Stimulated activated CD8-positive, alpha-beta memory T cell treated with anti-CD3 and anti-CD28 coated beads, Interleukin-2, amount 100 ng/mL, for 1 hour (primary cell): ENCODE measurements at places on chromosomes 7 and 10.

- DNase-seq, result no peak
Observed at GRCh38 chr10:44258019-44258418, 126.9 kb downstream of the CXCL12 start.

- no peak for DNase-seq
Observed at GRCh38 chr7:30001998-30002397, 12.4 kb upstream of the SCRN1 start.

- DNase-seq, result no peak
Observed at GRCh38 chr10:28836435-28836743, 159.1 kb downstream of the BAMBI start.

GRCh38 chr10:71865561-71866041 is 14.6 kb upstream of the PSAP start:
- no peak for DNase-seq

GRCh38 chr10:28587970-28588290 is 55.0 kb downstream of the WAC start:
- DNase-seq, result no peak

- DNase-seq, result no peak
Observed at GRCh38 chr7:76091506-76091905, 43.6 kb downstream of the MDH2 start.
